ENCODE measurements at places on chromosomes 16 and 17. TPM values are rescaled to one million over a fixed set of nuclear protein-coding genes. Genes with fewer than 3 reads are reported as not detected.

DNA sequence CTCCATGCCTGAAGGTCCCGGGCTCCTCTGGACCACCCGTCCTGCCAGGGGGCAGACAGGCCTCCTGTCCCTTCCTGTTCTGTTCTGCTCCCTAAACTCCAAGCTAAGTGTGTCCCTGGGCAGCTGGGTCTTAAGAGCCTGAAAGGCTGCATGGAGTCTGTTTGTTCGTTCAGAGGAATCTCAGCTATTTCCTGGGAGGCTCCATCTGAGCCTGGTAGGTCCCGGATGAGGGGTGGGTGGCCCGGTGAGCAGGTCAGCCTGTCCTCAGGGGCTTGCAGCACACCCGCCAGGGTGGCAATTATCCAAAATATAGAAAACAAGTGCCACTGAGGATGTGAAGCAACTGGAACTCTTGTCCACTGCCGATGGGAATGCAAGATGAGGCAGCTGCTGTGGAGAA is 12.6 kb downstream of the ACTG1 start:
- DNase-seq = no peak

The RTN4RL1 gene
- total RNA-seq = 0.90 TPM

The KLHL10 gene
- 0.09 TPM for total RNA-seq

The FSCN2 gene
- 1.8 TPM for total RNA-seq

DNA sequence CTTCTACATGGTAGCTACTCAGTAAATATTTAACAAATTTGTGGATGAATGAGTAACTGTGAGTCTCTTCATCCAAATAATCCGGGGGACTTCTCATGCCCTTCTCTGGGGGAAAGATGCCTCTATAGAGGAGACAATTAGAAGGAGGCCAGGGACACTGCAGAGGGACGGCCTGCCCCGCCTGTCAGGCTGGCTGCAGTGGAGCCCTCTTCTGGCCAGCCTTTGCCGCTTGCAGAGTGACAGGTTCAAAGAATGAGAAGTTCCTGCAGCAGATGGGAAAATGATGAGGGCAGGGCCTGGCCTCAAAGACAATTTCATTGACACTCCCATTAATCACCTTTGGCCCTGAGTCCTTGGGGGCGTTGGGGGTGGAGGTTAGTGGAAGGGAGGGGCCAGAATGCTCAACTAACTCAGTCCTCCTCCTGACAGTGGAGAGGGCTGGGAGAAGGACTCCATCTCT is 339.0 kb downstream of the MAF start:
- no peak for DNase-seq

DNA sequence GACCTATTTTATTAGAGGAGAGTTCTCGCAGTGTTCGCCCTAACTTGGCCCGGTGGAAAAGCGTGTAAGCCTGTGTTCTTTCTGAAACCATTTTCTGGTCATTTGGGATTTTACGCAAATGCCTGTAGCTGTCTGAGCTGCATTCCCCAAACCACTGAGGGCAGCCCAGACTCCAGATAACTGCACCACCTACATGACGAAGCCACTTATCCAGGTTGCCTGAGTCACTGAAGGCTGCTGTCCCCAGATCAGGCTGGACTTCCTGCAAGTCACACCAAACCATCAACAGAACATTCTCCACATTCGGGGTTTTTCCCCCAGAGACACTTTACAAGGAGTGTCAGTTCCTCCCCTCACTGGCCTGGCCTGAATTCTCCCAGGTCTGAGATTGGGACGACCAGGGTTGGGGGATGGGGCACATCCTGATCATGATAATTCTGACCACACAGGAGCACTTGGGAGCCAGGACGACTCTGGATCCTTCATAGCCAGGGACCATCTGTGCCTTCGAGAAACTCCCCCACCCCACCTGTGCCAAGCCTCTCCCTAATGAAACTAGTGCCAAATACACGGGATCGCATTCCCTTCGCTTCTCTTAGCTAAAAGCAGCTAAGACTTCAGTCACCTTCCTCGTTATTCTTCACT is 2.3 kb downstream of the RPRML start:
- DNase-seq = no peak

The NFATC3 gene
- 36.3 TPM for total RNA-seq

DNA sequence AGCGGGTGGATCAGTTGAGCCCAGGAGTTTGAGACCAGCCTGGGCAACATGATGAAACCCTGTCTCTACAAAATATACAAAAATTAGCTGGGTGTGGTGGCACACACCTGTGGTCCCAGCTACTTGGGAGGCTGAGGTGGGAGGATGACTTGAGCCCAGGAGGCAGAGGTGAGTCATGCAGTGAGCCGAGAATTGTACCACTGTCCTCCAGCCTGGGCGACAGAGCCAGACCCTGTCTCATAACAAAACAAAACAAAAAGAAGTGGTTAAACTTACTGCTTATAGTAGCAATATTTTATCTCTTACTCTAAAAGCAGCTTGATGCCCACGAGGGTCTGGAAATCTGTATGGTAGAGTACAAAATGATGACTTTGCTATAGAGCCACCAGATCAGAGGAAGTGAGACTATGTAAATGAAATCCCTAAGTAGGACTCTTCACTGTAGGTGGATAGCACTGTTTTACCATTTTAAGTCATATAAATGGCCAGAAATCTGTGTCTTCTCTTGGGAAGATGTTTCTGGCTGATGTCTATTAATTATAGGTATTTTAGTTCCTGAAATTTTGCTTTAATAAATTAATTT is 60.4 kb upstream of the MRC2 start:
- DNase-seq = no peak

DNA sequence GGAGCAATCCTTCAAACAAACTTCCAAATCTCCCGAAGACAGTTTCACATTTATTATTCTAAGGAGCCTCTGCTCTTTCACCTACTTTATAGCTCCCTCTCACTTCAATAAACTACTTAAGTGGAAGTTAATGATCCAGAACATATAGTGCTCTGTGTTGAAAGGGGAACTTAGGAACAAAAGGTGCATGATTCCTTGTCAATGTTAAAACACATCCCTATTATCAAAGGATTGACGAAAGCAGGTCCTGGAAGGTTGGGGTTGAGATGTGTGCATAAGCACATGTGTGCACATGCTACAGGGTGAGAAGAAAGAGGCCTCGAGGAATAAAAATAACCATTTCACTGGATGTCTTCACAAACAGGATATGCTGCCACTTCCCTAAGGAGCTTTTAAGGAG is 170.3 kb downstream of the SLC39A11 start:
- DNase-seq = no peak

- no peak for DNase-seq
Observed at GRCh38 chr17:1331708-1332107, 52.2 kb downstream of the TRARG1 start.

The GPR179 gene
- total RNA-seq = under 0.01 TPM

The SCIMP gene
- not detected for total RNA-seq

GRCh38 chr16:11105038-11105903 is 150.7 kb downstream of the SOCS1 start:
- DNase-seq = peak; percentile 97

DNA sequence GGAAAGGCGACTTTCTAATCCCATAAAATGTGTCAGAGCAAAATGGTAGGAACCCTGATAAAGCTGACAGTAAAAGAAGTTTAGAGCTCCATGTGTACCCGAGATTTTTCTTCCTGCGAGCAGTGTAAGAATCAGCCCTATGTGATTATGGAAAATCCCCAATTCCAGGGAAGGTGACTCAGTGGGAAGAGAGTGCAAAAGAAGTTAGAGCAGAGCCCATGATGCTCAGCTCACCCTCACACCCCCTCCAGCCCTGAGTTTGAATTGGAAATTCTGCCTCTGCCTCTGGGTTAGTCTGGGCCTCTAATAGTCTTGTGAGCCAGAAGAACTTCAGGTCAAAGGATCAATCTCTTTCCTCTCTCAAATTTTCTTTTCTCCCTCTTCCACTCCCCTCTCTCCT is 12.5 kb downstream of the C17orf78 start:
- DNase-seq = peak; percentile 42

GRCh38 chr17:34533806-34534527 is 45.4 kb upstream of the TMEM132E start:
- no peak for DNase-seq

The TEX19 gene
- not detected for total RNA-seq

GRCh38 chr17:45293413-45294211 is 23.2 kb downstream of the MAP3K14 start:
- peak; percentile 89 for DNase-seq

DNA sequence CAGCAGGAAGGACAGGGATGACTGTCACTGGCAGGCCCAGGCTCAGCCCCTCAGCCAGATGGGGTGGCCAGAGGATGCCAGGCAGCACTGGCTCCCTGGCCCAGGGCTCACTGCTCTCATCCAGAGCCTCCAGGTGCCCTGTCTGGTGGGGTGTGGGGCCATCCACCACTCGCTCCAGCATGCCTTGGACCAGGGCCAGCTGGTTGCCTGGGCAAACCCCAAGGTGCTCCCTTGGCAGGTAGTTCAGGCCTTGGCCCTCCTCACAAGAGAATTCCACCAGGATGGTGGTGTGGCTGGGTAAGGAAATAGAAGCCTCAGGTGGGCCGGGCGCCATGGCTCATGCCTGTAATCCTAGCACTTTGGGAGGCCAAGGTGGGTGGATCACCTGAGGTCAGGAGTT is 29.4 kb downstream of the LGALS9 start:
- no peak for DNase-seq

DNA sequence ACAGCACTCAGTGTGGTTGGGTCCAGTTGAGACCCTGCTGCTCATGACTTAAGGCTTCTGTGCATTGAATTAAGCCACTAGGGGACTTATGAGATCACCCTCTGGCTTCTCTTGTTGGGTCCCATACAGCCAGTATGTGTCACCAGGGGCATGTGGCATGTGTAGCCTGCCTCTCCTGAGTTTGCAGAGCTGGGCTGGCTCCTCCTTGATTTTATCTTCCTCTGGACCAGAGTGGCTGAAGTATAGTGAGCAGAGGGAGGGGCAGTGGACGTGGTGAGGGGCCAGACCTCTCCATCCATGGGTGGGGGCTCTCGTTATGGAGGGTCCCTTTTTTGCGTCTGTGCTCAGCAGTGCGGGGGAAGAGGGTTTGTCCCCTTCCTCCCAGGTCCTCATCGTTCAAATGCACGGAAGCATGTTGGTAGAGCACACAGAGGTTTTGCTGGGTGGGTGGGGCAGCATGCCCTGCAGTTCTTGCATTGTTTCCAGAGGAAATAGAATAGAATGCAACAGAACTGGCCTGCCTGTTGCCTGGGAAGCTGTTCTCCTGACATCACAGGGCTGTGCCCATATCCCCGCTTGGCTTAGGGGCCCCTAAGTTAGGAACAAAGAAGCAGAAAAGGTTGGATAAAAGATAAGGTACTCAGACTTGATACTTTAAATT is 77.4 kb downstream of the SPECC1 start:
- DNase-seq = no peak

GRCh38 chr17:33322063-33322462 is 29.0 kb upstream of the ASIC2 start:
- DNase-seq = no peak

DNA sequence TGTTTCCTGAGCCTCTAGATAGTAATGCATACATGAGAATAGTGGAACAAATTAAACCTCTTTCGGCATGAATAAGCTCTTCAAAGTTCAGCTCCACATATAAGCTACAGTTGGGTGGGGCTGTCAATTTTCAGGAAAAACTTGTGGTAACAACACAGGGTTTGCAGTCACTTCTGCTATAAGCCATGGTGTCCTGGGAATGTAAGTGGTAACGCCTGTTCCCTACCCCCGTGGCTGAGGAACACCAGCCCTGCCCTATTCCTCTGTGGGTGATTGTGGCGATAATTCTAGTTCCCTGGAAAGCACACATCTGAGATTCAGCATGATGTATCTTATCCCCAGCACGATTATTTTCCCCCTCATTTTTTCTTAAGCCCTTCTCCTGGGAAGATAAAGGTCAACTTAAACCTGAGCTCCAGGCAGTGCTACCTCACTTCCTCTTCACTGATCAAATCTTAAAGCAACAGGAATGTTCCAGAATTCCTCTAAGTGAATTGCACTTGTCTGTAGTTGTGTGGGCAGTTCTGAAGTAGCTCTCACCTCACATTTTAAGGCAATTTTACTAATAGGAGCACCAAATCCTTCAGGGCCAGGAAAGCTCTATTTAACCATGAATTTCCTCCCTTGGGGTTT is 500.7 kb upstream of the HSBP1 start:
- DNase-seq = no peak

DNA sequence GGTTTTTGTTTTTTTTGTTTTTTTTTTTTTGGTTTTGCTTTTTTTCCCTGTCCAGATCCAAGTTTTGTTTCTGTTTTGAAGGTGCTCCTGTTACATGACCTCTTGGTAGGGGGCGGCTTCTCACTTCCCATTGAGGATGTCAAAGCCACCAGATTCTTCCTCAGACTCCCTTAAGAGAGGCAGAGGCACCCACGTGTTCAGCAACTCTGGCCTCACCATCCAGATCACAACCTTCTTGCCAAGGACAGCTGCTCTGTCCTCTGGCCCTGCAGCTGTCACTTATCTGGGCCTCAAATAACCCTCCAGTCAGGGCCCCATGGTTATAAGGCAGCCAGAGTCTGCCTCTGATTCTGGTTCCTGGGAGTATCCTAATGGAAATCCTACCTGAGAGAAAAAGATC is 208.5 kb downstream of the STX8 start:
- DNase-seq = no peak

DNA sequence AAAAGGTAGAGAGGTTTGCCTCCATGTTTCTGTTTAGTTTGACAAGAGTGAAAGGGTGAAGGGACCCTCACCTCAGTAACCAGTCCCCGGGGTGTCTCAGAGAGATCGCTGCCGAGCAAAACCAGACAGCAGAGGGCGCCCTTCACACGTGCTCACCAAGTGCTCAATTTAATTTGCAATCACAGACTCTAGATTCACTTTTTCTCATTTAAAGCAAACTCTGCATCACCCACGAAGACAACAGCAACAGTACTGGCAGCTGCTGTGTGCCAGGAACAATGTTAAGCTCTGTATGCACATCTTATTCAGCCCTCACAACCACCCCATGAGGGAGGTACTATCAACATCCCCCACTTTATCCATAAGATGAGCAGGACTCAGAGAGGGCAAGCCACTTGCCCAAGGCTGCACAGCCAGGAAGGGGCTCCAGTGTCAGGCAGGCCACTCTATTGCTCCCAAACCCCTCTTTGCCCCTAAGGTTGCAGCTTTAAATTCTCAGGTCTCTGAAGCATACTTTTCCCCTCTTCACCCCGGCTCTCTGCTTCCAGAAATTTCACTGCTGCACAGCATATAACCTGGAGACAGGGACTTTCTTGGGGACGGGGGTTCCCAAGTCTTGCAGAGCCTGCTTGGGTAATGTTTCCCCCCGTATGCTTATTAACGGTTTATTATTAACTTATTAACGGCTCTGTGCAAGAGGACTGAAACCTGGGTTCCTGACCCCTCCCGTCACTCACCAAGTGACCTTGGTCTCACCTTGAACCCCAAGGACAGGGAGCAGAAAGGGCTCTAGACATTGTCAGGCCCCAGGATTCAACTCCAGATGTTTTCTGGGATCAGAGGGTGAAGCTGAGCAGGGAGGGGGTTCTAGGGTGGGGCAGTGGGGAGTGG is 70.9 kb downstream of the CNGB1 start:
- DNase-seq = peak; percentile 82

The SOCS7 gene
- total RNA-seq = 11.7 TPM

- no peak for DNase-seq
Observed at GRCh38 chr16:4612474-4612931, 2.2 kb downstream of the UBALD1 start.

GRCh38 chr16:65406116-65406515 is 284.3 kb upstream of the CDH11 start:
- DNase-seq = no peak

The CSH2 gene
- not detected for total RNA-seq

The EPN3 gene
- total RNA-seq = not detected

- DNase-seq = no peak
Observed at GRCh38 chr17:3658784-3659449, 9.5 kb downstream of the TAX1BP3 start.
